ENCODE measurements at places on chromosomes 6 and 20. TPM values are rescaled to one million over a fixed set of nuclear protein-coding genes. Genes with fewer than 3 reads are reported as not detected.

The POU5F1 gene
- total RNA-seq = 0.56 TPM

The LAMA4 gene
- total RNA-seq = 517 TPM

The TOMM34 gene
- total RNA-seq = 38.0 TPM

The TBPL1 gene
- total RNA-seq = 38.6 TPM

The PTPRT gene
- total RNA-seq = not detected

The LAMP5 gene
- 0.14 TPM for total RNA-seq

DNA sequence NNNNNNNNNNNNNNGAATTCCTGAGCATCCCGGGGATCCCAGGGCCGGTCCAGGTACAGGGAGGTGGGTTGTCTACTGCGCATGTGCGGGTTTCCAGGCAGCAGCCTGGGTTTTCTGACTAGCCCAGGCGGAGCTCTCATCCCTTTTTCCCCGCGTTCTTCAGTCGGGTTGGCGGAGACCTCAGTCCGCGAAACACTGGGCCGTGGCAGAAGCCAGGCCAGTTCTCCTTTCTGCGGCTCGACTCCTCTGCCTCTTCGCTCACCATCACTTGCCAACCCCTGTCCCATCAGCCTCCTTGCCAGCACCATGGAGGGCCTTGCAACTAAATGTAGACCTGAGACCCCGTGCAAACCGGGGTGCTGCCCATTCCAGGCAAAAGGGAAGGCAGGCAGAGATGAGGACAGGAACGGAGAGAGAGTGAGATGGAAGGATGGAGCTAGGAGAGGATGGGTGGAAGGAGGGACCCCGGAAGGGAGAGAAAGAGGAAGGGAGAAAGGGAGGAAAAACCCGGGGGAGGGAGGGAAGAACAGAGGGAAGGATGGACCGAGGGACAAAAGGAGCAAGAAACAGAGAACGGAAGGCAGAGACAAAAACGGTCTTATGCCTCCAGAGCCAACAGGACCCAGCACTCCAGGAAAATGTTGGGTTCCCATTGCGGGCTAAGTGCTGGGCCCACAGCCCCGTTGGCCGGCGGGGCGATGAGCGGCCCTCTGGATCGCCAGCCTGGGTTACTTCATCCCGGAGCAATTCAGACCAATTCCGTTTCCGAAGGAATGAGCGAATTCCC is 445.4 kb upstream of the DEFB115 start:
- no peak for DNase-seq

DNA sequence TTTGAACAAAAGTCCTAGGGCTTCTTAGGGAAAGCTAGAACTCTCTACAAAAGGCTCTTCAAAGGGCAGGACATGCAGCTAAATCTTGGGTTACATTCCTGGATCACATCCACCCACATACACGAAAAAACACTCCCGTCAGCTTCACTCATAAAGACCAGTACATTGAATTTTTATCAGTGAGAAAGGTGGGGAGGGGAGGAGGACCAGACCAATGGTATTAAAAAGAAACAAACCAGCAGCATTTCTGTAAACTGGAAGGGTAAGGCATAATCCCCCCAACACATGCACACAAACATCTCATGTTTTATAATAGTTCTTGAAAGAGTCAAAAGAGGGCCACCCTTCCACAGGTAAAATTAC is 31.6 kb downstream of the MYLK4 start:
- DNase-seq = no peak

- DNase-seq = peak; percentile 95
These were observed 22.7 kb downstream of the TAF11 start for GRCh38 chr6:34865107-34865506.

DNA sequence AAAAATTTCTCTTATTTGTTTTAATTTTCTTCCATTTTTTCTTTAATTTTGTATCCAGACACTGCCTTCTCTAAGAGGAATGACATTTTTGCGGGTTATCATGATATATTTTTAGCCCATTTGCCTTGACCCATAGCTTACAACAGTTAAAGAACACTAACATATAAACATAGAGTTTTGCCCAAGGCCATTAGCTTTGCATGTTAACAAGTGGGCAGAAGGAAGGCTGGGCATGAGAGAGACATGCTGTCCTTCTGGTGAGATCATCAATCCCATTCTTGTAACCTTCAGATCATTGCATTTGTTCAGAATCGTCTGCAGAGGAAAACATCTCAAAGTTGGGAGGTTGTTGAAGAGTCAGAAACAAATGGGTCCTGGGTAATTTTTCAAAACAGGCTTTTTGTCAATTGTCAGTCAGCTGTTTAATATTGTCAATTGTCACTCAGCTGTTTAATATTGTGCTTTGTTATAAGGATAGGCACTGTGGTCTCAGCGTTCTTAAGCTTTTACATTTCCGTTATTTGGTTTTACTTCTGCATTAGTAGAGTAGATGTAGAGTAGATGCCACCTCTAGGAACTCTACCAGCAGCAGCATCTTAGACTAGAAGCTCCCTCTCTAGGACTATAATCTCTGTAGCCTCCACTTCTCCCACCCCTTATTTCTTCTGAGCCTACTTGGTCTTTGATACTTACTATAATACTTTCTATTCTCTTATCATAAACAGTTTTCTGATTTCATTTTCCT is 243.1 kb downstream of the ESR1 start:
- DNase-seq = no peak

DNA sequence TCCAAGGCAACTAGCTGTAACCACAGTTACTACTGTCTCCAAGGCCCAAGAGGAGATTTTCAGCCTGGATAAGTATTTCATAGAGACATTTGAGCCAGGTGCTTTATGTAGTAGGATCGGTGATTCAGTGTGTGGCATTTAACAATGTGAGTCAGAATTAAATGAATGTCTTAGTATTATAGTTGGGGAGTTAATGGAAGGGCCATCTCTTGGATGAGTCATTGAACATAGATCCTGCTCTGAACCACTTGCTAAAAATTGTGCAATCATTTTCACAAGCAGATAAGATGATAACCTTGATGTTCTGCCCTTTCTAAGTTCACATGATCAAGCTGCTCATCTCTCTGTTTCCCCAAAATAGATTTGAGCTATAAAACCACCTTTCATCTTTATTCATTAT is 668.9 kb upstream of the CITED2 start:
- no peak for DNase-seq

DNA sequence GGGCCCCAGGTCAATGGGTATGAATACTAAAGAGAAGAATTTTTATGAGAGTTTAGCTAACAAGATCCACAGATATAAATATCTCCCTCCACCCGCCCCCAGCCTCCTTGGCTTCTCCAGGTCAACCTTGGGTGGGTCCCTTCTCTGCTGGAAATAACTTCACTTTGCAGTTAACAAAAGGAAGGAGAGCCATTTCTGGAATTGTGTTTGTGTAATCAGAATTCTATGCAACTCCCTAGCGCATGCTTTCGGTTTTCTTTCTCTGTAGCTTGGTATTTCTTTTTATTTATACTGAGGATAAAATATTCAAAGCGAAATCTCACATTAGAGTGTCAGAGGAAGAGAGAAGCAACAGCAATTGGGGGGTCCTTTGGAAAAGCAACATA is 27.1 kb downstream of the RIPOR2 start:
- DNase-seq = no peak

GRCh38 chr20:44532981-44533331 is 11.1 kb upstream of the SERINC3 start:
- DNase-seq = no peak

DNA sequence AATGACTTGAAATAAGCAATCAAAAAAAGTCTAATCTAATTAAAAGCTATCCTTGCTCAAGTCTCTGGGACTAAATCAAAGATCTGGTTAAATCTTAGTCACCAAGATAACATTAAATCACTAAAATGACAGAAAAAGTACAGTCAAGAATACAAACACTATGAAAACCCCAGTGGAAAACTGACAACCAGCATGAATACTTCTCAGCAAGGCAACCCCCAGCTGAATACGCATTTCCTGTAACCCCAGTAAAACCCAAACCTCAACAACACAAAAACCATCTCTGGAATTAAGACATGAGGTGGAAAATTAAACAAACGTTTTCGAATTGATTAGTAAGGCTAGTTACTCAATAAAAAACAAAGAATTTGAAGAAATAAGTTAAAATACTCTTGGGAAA is 23.7 kb upstream of the ZC3H12D start:
- no peak for DNase-seq

GRCh38 chr20:48761874-48762273 is 65.9 kb downstream of the PREX1 start:
- DNase-seq = no peak

DNA sequence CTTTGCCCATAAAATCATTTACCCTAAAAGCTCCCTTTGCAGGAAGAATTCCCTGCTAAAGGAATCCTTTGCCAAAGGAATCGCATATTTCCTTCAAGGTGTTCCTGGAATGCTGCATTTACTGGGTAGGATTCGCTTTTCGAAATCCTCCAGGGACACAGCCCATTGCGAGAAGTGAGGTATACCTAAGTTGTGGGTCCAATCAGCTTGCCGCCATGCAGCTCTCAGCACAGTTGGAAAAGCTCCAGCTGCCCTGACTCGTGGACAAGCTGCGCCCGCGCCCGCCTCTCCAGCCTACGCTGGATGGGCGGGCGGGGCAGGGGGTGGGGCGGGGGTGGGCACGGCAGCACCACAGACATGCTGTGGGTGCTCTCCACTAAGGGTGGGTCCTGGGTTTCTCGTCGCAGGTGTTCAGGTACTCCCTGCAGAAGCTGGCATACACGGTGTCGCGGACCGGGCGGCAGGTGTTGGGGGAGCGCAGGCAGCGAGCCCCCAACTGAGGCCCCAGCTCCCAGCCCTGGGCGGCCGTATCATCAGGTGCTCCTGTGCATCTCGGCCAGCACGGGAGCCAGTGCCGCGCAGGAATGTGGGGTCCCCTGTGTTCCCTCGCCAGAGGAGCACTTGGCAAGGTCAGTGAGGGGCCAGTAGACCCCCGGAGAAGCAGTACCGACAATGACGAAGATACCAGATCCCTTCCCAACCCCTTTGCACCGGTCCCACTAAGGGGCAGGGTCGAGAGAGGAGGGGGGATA is 1.4 kb downstream of the NNAT start:
- no peak for DNase-seq

DNA sequence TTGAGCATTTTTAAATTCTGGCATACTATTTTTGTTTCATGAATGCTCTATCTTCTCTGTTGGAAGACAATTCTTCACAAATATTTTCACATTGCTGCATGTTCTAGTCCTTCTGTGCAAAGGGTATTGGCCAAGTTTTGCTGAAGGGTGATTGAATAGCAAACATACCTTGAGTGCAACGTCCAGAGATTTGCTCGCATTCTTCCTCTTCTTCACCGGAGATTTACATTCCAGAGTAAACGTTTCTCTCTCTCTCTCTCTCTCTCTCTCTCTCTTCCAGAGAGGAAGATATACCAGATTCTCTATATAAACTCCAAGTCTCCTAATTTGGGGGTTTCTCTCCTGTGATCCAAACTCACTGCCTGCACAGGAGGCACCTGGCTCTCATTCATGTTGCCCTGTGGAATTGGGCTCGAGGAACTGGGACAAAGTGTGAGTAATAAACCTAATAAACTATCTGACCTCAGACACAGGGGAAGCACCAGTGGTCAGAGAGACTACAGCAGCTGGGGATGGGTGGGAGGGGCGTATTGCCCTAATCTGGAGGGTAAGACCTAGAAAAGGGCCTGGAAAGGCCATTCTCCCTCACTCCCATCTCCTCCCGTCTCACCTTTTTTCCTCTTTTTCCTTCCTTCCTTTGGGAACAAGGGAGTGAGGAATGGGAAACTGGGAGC is 1.1 kb upstream of the TREML1 start:
- no peak for DNase-seq

Data from pulmonary artery endothelial cell (primary cell).